ENCODE measurements at places on chromosomes 4 and X.

- no peak for DNase-seq
Measured at GRCh38 chrX:130171446-130172126, at the start of gene RAB33A. Gene RAB33A (plus strand): TSS chrX:130171962. CDS start chrX:130172063, 101 bp downstream.

- DNase-seq = no peak
Measured at GRCh38 chrX:132071254-132071653, 48.2 kb downstream of the STK26 start.

DNA sequence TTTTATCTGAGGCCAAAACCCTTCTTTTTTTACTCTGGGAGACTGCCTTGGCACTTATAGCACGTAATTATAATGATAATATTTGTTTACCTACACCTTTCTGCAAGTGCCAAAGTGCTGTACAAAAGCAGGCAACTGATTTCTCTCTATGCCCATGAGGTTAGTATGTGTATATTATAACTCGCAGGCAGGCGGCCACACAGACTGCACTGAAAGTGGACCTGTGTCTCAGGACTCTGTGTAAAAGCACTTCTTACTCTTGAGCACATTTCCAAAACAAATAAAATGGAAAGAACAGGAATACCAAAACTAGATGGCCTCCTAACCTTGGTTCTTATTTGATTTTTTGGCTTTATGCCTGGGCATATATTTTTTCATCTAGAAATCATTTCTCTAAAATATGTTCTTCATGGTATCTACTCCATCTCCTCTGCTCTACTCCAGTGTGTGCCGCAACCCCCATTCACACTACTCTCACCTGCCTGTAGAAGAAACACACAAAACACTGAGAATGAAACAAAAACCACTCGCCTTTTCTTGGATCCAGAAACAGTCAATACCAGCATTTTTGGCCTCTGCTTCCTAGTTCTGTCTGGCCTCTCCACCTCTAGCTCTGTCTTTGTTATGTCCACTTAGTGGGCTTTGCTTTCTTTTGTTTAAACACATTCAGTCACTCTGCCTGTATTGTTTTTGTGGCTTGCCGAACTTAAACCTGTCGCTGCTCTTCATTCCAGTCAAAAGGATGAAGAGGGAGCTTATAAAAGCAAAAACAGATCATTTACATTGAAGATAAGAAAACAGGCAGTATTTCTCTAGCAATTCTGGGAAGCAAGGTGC lies 934.5 kb upstream of the TENM3 start:
- no peak for DNase-seq

DNA sequence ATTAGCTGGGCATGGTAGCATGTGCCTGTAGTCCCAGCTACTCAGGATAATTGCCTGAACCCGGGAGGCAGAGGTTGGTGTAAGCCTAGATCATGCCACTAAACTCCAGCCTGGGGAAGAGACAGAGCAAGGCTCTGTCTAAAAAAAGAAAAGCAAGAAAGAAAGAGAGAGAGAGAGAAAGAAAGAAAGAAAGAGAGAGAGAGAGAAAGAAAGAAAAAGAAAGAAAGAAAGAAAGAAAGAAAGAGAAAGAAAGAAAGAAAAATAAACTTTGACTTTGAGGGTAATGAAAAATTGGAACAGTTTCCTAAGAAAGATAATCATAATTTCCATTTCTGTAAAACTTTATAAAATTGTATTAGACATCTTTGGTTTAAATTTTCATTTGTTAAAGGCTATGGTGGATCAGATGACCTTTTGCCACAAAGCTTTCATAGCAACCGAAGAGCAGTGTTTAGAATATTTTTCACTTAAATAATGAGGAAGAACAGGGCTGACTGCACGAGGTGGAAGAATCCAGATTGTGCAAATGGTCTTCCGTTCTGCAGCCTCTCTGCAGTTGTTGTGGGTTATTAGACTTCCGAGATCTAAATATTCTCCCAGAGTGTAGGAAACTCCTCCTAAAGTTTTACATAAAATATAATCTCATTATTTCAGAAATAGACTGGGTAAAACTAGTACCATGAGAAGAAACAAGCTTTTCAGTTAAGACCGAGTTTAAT lies 55.9 kb downstream of the RBM47 start:
- no peak for DNase-seq

DNA sequence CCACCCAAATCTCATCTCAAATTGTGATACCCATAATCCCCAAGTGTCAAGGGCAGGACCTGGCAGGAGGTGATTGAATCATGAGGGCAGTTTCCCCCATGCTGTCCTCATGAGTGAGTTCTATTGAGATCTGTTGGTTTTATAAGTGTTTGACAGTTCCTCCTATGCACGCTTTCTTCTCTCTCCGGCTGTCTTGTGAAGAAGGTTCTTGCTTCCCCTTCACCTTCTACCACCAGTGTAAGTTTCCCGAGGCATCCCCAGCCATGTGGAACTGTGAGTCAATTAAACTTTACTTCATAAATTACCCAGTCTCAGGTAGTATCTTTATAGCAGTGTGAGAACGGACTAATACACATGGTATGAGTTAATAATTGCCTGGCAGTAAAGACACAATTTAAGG lies 581.7 kb upstream of the AMOT start:
- no peak for DNase-seq

- DNase-seq = no peak
Measured at GRCh38 chr4:125254106-125254505, 60.6 kb upstream of the FAT4 start.

GRCh38 chr4:153233761-153234371 lies 29.6 kb downstream of the TRIM2 start:
- peak; percentile 59 for DNase-seq

DNA sequence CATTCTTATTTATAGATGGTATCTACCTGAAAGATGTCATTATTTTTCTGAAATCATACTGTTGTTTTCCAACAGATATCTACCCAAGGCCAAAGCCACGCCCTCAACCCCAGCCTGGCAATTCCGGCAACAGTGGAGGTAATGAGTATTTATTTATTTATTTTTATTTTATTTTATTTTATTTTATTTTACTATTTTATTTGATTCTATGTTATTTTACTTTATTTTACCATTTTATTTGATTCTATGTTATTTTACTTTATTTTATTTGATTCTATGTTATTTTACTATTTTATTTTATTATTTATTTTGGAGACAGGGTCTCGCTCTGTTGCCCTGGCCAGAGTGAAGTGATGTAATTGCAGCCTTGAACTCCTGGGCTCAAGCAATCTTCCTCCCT lies 37.7 kb downstream of the XG start:
- no peak for DNase-seq

DNA sequence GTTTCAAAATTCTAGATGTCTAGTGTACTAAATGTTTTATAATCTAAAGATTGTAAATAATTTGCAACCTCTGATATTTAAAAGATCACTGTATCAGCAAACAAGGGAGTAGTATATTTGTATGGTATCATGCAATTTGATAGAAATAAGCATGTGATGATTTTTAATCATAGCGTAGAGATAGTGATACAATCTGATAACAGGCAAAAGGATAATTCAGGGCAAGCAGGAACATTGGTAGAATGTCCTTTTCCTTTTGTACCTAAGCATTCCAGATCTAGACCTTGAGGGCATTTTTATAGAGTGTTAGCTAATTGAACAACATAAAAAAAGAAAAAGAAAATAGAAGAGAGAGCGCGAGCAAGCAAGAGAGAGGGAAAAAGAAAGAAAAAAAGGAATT lies 1.4 kb downstream of the ANK2 start:
- no peak for DNase-seq

DNA sequence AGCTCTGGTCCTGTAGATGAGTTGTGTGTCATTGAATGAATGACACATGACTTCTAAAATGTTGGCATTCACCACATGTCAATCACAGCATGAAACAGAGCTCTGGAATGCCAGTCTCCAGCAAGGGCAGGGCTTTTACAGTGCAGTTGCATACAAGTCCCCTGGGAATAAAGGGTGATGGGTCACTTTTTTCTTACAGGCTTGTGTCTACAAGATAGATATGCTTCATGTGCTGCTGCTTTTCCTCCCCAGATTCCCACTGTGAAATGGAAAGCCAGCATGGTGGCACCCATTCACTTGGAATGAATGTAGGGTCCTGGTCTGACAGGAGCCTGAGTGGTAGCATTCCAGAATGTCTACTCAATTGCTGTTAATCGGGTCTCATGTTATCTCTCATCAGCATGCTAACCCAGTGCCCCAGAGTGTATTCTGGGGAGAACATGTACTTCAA lies 159.1 kb upstream of the KIT start:
- DNase-seq = no peak

GRCh38 chr4:113344100-113344499 lies 294.6 kb downstream of the ANK2 start:
- DNase-seq = no peak

DNA sequence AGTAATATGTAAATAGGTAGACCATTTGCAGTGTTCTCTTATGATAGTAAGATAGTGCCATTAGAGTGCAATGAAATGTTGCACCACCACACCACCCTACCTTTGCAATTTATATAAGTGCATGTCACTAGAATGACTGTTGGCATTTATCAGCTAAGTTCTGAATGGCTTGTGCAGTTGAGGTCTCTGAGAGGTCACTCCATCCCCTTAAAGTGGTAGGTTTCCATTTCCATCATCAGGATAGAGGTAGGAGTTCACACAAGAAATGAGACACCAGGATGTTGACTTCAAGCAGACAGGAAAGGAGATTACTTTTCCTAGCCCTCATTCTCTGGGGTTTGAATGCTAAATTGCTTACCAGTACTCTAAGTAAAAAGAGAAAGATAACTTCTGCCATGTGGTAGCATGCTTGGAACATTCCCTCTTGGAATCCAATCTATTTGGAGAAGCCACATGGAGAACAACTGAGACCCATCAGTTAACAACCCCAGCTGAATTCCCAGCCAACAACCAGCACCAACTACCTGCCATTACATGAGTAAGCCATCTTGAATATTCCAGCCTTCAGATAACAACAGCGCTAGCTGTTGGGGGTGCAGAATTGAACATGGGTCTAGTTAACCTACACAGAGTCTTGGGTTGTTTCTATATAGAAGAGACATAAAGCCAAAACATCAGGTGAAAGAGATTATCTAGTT lies 6.7 kb upstream of the LRBA start:
- DNase-seq = no peak

GRCh38 chrX:143570782-143571181 lies 53.5 kb upstream of the SPANXN3 start:
- no peak for DNase-seq

DNA sequence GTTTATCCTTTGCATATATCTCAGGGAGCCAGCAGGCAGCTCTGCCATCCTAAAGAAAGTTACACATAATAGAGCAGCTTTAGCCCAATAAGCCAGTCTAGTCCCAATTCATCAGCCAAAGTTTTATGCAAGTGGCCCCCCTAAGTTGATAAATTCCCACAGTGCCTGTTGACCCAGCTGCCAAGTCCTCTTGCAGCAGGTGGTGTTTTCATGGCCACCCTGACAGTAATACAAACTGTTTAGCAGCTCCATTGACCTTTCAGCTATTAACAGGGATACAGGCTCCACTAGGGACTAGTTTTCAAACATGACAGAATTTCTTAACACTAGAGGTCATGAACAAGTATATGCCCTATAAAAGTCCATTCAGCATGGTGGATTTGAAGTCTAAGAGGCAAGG lies 77.5 kb downstream of the HHIP start:
- DNase-seq = no peak

DNA sequence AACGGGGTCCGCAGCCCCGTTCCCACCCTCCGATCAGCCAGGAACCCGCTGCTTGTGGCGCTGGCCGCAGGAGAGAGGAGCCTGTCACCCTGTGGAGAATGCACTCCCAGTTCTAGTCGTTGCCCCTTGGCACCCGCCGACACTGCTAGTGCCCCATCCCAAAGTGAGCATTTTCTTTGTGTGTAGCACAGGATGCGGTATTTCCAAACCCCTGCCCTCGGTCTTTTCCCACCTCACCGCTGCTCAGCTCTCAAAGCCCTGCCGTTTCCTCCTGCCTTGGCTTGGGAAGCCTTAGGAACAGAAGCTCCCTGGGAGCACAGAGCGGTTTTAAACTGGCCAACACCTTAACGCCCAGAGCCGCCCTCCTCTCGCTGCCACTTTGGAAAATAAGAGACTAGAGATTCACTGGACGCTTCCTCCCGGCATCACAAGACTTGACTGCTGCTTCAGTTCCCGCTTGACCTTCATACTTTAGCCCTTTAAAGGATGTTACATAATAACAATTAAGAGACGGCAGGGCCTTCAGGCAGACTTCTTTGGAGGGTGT lies 772 bp downstream of the CYP4V2 start:
- DNase-seq = peak; percentile 26

- DNase-seq = no peak
Measured at GRCh38 chr4:150569998-150570535, 11.9 kb upstream of the MAB21L2 start.

- DNase-seq = no peak
Measured at GRCh38 chr4:74408639-74409038, 36.3 kb upstream of the AREG start.

DNA sequence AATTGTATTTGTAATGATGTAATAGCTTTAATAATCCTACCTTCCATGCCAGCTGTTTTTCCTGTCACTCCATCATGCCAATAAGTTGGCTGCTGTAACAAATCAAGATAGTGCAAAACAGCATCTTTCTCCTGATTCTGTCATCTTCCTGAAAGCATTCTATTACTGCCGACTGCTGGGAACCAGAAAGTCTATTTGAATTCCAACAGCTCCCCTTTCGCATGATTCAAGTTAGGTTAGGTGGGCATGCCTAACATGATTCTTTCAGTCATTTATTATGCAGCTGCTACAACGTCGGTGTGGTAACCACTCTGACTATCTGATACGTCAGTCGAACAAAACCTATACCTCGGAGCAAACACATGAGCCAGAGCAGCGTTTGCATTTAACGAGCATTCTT lies 127.9 kb upstream of the DMD start:
- no peak for DNase-seq

DNA sequence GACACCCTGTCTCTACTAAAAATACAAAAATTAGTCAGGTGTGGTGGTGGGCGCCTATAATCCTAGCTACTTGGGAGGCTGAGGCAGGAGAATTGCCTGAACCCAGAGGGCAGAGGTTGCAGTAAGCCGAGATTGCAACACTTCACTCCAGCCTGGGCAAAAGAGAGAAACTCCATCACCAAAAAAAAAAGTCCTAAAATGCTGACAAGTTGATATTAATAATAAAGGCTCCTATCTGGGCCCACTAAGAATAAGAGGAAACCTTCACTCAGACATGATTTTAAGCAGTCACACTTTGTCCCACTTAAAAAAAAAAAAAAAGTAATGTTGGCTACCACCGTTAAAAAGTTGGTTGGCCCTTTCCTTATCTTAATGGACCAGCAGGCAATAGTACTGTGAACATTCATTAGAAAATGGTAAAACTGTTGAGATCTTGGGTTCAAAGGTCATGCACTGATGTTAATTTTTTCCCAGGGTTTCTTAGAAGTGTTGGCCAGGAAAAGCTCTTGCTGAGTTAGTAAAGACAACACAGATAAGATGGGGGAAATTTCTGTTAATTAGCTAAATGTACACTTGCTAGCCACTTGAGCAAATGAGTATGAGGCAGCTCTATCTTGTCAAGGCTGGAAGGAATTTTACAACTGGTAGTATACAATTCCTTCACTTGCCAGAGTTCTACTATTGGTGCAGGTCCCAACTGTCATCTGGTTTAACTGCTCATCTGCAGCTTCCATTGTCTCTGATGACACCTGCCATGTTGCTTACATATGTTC lies 43.6 kb upstream of the BMP2K start:
- no peak for DNase-seq

GRCh38 chr4:188023682-188024081 lies 28.1 kb downstream of the ZFP42 start:
- no peak for DNase-seq
